GM04503 (cell line): ENCODE measurements at places on chromosomes 1 and 21.

- no peak for DNase-seq
These were observed 28.7 kb upstream of the POU2F1 start for GRCh38 chr1:167191958-167192357.

DNA sequence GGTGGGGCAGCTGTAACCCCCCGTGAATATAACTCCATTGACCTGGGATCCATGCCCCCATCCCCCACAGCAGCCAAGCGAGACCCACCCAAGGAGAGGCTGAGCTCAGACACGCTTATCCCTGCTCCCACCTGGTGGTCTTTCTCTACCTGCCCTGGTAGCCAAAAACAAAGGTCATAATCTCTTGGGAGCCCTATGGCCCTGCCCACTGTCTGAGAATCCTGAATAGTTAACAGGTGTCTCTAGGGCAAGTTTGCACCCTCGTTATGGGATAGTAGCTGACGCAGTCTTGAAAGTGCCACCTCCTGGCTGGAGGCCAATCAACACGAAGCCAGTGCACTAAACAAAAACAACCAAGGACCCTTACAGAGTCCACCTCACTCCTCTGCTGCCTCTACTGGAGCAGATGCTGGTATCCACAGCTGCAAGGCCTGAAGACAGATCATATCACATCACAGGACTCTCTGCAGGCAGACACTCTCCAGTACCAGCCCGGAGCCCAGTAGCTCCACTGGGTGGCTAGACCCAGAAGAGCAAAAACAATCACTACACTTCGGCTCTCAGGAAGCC is 134.3 kb upstream of the C1orf174 start:
- DNase-seq, result no peak

- no peak for DNase-seq
These were observed 313.0 kb downstream of the KIF26B start for GRCh38 chr1:245467804-245468203.

DNA sequence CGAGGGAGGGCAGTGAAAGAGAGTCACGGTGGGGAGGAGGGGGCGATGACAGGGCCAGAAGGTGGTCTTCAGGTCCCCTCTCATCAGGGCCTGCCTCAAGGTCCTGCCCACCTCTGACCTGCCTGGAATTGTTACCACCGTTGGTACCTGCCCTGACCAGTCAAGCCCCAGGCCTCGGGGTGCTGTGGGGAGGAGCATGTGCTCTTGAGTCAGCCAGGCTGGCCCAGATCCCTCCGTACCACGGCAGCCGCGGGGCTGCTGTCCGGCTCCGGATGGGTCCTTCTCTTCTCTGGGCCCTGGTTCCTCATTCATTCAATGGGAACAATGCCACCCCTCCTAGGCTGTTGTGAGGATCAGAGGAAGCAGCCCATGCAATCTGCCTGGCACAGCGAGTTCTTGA is 22.0 kb downstream of the SERINC2 start:
- no peak for DNase-seq

DNA sequence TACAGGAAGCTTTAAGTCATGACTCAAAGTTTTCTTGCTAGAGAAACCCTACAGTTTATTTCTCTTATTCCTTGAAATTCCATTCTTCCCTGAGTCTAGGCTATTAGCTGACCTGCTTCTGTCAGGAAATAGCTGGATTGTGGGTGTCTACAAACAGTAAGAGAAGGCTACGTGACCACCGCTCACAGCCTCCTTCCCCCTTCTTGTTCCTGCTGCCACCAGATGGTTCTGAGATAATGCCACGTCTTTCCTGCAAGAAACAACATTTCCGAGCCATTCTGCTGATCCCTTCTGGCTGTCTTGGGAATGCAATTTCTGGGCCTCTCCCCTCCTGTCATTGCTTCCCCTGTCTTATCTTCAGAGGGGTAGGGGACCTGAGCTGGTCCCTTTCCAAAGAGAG is 128.9 kb upstream of the SGIP1 start:
- DNase-seq, result no peak

- no peak for DNase-seq
These were observed 23.3 kb downstream of the FTCD start for GRCh38 chr21:46131838-46132651.

DNA sequence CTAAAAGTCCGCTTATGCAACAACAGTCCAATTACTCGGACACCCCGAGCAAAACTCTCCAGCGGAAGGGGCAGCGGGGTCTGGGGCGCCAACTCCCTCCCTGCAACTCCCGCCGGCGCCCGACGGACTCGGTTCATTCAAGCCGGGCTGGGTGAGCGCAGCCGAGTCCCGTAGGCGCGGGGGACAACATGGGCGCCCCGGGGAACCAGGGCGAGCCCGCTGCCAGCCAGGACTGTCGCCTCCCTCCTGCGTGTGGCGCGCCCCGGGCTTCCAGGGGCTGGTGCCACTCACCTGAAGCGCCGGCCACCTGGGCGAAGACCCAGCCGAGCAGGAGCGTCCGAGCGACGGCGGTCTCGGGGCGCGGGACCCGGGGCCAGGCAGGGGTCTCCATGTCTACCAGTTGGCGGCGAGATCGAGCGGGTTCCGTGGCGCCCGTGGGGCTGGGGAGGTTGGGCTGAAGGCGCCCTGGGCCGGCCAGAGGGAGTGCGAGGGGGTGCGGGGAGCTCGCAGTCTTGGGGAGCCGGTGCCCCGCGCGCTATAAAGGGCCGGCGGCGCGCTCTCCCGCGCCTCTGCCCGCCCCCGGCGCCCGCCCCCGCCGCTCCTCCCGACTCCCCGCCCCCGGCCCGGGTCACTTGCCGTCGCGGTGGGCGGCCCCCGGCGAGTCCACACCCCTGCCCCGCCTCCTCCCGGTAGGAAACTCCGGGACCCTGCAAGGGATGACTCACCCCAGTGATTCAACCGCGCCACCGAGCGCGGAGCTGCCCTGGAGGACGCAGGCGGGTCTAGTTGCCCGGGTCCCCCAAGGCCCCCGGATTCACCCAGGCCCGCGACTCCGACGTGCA is at the start of gene F3:
Gene F3, minus strand, starts transcription at position 514 of the 842 bp plus-strand sequence. Its CDS starts 123 bp downstream, at position 391.
- DNase-seq, result no peak

DNA sequence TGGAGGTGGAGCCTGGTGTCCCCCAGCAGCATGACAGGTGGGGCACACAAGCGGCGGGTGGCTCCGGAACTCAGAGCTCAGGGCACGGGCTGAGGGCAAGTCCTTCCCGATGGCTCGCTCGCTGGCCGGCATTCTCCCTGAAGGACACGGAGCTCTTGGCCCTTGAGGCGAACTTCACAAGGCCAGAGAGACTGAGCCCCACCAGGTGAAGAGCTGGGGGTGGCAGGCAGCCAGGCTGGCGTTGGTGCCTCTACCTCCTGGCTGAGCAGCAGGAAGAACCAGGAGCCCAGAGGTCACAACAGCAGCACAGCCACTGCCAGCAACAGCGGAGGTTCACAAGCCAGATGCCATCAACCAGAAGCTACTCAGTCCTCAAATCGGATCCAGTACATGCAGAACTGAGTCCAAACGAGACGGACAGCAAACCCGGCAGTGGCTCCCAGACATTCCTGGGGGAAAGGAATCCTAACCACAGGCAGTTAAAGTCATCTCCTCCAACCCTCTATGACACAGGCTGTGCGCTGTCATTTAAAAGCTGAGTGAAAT is 54.1 kb downstream of the NPHP4 start:
- DNase-seq, result peak; percentile 71

DNA sequence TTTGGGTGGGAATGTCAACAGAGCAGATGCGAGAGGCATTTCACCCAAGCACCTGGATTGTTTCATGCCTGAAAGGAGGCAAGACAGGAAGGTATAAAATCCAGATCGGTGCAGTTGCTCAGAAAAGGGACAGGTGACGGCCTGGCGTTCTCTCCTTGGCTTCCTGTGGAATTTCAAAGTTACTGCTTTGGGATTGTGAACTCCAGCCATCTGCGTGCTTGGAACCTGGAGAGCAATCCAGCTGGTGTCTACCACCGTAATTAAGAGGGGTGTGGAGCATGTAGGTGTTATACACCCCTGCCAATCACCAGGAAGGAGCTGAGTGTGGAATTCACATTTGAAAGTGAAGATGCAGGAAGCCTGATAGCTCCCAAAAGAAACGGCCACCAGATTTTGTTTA is 286.1 kb downstream of the KIF26B start:
- DNase-seq, result no peak

DNA sequence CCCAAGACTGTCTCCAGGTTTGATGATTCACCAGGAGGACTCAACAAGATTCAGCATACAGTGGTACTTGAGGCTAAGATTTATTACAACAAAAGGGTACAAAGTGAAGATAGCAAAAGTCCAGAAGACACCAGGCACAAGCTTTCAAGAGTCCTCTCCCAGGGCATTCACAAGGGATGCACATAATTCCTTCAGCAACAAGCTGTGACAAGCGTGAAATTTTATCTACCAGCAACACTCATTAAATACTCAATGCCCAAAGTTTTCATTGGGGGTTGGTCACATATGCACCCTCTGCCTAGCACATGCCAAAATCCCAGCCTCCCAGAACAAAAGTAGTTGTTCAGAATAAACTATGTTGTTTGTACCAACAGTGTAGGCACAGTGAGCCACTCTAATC is 62.3 kb downstream of the PRKACB start:
- DNase-seq, result no peak

GRCh38 chr1:59355361-59355760 is 58.5 kb downstream of the FGGY start:
- DNase-seq, result no peak
